ENCODE measurements at places on chromosomes 4 and X.
A peak's percentile ranks its signal among the peaks of the same experiment; 100 is the strongest.

- DNase-seq: no peak
Measured at GRCh38 chr4:122747883-122748282, 15.4 kb downstream of the BBS12 start.

DNA sequence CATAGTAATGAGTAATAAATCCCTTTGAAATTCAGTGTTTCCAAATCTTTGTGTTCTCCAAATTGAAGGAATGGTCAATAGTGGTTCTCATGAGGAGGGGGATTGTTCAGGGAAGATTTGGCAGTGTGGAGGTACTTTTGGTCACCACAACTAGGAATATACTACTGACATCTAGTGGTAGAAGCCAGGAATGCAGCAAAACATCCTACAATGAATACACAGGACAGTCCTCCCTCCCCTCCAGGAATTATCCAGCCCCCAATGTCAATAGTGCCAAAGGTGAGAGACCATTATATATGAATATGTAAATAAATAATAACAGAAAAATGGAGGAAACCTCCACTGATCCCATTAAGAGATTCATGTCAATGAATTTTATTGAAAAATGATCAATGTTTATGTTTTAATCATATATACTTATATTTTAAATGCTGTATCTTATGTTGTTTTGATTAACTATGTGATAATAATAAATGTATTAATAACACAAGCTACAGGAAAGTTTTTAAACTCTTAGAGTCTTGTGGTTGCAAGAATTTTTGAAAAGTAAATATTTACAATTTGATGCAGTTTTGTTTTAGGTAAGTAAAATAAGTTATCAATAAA, 14.4 kb upstream of the FAM9A start:
- DNase-seq: peak; percentile 44

GRCh38 chr4:3658530-3658913, 107.7 kb upstream of the ADRA2C start:
- DNase-seq: no peak

- no peak for DNase-seq
Measured at GRCh38 chr4:67714248-67714583, 13.3 kb upstream of the UBA6 start.

DNA sequence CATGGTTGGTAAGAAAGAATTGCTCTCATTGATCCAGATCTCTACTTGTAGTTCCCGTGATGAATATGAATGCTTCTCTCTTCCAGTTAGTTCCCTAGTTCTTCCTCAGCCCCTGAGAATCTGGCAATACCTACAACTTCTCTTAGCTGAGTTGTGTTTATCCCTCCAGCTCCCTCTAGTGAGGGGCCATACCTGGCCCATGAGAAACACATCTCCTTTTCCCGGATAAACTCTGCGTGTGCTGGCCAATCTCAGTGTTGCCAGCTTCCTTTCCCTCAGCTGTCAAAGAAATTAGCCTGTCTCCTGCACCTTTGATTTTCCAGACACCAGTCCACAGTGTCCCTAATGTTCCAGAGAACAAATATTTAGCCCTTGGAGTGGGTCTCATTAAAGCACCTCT, 5.7 kb downstream of the CBLL2 start:
- DNase-seq: peak; percentile 5

DNA sequence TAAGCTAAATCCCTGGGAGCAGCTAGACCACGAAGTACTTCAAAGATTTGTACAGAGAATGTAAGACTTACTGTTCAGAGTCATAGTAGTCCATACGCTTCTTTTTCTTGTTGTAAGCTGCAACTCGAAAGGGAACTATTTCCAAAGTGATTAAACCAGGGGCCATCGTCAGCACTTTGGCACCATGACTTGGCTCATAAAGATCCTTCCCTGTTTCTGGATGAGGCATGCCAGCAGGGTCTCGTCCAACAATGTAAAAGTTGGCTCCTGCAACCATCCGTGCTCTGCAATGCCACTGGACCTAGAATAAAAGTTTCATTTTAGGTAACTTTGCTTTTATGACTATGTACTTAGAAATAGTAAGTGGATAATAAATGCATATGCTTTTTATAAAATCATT, 88.5 kb downstream of the PAPSS1 start:
- no peak for DNase-seq

GRCh38 chrX:6783912-6784311, 249.0 kb upstream of the VCX3A start:
- no peak for DNase-seq

GRCh38 chr4:38235354-38235753, 275.2 kb downstream of the PTTG2 start:
- DNase-seq: no peak

- DNase-seq: peak; percentile 79
Measured at GRCh38 chr4:150078041-150078578, at the start of gene DCLK2. DCLK2 (plus strand) TSS chr4:150078445; CDS start chr4:150079028, 583 bp downstream.

DNA sequence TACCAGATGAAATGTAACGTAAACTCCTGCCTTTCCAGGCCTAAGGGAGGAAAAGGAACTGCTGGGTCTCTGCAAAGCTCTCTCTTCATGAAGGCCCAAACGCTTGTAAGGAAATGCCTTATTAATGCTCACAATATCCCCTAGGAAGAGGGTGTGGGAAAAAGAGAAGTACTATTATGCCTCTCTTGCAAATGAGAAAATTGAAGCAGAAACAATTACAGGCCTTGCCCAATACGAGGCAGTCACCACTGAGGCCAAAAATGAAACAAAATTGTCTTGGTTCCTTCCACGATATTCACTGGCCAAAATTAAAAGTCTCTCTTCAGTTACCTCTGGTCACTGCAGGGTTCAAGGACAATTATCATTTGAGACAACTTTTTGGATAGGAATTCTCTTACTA, 3.2 kb downstream of the SCARB2 start:
- no peak for DNase-seq

GRCh38 chrX:138463476-138463875, 248.0 kb downstream of the FGF13 start:
- no peak for DNase-seq

DNA sequence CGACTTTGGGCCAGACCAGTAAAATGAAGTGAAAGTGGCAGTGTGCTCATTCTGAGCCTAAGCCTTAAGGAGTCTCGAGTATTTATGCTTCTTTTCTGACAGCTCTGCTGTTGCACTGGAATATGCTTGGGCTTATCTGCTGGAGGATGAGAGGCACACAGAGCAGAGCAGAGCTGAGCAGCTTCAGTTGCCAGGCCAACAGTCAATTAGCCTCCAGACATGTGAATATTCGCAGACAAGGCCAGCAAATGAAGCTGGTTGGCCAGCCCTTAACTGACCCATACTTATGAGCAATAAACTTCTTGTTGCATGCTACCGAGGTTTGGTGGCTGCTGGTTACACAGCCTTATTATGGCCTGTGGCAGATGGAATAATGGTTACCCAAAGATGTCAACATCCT, 203.0 kb upstream of the GEMIN8 start:
- DNase-seq: peak; percentile 42

- DNase-seq: no peak
Measured at GRCh38 chrX:48531358-48531959, 8.1 kb upstream of the TBC1D25 start.

DNA sequence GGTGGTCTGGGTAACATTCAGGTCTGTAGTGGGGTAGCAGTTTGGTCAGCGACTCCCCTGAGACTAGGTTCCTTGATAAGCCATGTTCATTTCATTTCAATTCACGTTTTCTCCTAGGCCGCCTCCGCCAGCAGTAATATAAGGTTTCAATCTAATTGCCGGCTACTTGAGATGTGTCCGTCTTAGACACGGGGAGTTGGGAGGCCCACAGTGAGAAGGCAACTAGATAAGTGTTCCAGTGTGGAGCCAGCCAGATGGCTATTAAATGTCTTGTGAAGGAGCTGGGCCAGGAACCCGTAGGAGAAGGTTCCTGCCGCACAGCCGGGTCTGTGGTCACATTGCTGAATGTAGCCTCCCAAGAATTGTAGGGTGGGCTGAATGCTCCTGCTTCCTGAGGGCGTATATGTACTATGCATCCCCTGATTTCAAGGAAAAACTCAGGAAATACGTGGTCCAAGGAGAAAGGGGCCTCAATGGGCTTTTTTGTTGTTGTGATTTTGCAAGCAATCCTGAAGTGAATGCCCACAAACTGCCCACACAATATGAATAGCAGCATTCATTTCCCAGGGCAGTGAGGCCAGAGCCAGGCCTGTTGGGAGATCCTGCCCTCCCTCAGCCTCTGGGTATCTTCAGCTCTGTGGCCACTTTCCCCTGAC, 220.6 kb upstream of the RPL34 start:
- DNase-seq: no peak

- DNase-seq: no peak
Measured at GRCh38 chr4:145177906-145178538, 2.4 kb downstream of the OTUD4 start.

DNA sequence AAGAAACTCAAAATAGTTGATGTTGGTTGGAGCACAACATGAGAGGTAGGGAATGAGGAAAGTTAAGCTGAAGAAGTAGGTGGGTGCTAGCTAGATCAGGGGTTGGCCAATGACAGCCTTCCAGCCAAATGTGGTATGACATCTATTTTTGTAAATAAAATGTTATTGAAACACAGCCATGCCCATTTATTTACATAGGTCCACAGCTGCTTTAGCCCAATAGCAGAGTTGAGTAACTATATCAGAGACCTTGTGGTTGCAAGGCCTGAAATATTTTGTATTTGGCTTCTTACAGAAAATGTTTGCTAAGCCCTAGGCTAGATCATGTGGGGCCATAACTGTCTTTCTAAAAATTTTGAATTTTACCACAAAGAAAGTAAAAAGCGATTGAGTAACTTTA, 234.9 kb upstream of the CTSO start:
- DNase-seq: no peak

DNA sequence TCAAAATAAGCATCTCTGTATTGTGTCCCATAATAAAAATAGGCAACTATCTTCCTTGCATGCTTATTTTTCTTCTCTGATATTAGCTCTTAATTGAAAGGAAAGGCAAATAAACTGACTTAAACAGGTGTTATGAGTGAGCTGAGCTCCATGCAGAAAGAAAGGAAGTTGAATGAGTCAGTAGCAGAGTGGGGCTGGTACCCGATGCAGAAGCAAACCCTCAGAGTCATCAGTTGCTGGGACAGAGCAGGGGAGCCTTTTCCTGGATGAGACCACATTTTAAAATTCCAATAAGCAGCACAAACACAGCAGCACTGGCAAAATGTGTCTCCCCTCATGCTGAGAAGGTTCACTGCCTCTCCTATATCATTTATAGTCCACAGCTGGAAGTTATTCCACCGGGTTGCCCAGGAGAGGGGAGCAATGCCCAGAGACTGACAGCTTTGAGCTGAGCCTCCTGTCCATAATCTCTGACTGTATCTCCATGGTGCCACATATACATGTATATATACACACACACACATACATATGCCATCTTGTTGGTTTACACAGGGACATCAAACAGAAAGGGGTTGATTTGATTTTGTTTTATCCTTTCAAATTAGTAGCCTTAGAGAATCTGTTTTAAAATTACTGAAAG, 274.3 kb upstream of the PPARGC1A start:
- no peak for DNase-seq

- no peak for DNase-seq
Measured at GRCh38 chr4:74056858-74057562, 18.5 kb upstream of the CXCL3 start.

DNA sequence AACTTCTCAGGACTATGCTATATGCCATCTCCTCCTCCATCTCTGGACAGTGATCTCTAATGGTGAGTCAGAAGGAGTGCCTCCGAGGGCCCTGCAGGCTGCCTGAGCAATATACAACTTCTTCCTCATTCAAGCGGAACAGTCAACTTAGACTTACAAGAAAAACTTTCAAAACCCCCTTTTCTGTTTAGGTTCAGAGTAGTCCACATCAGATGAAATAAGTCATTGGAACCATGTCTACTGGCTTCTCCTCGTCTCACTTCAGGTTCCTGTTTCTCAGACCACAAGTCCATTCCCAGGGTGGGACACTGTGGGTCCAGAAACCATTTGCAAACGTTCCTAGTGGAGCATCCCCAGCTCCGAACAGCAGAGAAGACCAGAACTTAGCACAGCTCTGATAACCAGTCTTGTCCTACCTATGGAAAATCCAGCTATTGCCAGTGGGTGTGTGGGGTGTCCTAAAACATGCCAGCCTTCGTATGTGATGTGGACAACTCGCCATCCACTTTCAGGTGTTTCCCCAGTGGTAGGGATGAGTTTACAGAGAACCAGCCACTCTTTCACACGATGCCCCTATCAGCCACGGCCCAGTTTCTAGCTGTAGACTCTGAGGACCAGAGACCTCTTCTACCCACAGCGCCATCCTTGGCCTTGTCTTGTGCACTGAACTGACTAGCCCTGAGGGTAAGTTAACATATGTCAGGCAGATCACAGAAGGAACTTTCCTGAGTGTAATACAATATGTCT, 32.7 kb upstream of the NKRF start:
- DNase-seq: no peak

DNA sequence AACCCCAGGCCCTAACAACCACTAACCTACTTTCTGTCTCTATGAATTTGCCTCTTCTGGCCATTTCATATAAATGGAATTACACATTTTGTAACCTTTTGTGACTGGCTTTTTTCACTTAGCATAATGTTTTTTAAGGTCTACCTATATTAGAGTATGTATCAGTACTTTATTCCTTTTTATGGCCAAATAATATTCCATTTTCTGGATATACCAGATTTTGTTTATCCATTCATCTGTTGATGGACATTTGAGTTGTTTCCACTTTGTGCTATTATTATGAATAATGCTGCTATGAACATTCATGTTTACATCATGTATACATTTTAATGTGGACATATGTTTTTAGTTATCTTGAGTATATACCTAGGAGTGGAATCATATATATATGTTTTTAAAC, 35.5 kb downstream of the REPS2 start:
- DNase-seq: no peak

- no peak for DNase-seq
Measured at GRCh38 chr4:187417721-187418120, 577.9 kb upstream of the ZFP42 start.

- no peak for DNase-seq
Measured at GRCh38 chrX:11530621-11531020, 135.1 kb downstream of the ARHGAP6 start.

GRCh38 chr4:3445111-3445820, 3.5 kb downstream of the HGFAC start:
- DNase-seq: peak; percentile 10

DNA sequence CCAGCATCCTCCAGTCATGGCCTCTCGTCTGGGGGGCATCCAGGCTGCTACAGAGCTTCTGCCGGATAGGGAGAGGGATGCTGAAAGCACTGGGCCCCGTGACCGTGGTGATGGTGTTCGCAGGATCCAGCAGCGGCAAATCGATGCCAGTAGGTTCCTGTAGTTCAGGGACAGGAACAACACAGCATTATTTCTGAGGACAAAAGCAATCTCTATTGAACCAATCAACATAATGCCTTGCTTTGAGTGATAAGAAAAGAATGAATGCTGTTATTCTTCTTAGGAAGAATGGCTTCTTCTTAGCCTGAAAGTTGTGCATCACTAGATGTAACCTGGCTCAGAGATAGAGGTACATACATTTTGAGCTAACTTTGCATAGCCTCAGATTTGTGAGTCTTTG, 378.6 kb downstream of the UNC5C start:
- no peak for DNase-seq

DNA sequence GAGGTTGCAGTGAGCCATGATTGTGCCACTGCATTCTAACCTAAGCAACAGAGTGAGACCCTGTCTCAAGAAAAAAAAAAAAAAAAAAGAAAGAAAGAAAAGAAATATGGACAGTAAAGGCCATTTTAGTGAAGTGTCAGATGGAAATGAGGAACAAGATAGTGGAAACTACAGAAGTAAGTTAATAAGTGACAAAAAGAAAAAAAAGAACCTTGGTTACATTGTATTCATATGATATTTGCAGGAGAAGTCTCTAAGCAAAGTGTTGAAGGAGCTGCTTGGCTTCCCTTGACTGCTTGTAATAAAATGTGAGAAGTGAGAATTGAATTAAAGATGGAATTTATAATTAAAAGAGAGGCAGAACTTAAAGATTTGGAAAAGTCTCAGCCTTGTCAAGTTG, 73.2 kb downstream of the HOPX start:
- no peak for DNase-seq
